ENCODE measurements at places on chromosomes 16 and 17.

- no peak for DNase-seq
Measured at GRCh38 chr16:20072146-20072873, 1.4 kb downstream of the GPR139 start.

DNA sequence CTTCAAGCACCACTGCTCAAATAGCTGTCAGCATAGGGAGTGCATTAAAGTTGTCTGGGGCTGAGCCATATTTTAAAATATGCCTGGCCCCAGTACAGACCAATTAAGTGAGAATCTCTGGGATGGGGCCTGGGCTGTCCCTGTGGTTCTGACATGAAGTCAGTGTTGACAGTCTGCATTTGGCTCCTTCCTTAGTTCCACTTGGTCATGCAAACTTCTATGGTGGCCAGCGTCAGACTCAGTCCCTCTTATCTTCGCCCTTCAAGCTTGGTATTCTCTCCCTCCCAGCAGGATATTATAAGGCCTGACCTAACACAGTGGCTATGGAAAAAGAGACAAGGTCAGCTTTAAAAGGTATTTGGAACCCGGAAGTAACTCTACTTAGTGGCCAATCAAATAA lies 177.2 kb downstream of the PMP22 start:
- no peak for DNase-seq

DNA sequence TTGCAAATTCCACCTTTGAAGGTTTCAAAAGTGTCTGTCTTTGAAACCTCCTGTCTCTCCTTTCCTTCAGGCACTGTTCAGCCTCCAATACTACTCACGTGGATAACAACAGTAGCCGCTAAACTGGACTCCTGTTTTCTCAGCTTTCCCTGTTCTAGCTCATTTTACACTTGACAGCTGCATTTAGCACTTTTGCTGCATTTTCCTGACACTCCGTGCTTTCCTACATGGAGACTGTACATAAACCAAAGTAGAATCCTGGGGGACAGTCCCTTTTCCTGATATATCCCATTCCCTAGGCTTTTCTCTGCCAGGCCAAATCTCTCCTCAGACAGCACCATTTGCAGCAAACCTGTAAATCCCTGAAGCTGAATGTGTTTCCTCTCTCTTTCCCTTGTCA lies 3.6 kb downstream of the CCL5 start:
- no peak for DNase-seq

- peak; percentile 84 for DNase-seq
Measured at GRCh38 chr17:61389670-61390478, 9.8 kb upstream of the TBX2 start.

DNA sequence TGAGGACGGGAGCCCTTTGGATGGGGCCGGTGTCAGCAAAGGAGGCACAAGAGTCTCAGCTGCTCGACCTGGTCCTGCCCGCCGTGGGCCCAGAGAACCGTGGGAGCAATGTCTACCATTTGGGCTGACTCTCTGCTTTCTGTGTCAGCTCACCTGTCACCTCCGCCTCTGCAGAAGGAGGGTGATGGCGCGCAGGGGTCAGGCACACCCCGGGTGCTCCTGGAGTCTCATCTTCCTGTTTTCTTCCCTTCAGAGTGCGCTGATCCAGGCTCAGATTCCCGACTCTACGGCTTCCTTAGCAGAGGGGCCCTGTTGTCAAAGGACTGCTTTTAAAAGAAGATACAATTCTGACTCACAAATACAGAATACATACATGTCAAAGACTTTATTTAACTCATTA lies 167.1 kb downstream of the BANP start:
- DNase-seq = no peak

DNA sequence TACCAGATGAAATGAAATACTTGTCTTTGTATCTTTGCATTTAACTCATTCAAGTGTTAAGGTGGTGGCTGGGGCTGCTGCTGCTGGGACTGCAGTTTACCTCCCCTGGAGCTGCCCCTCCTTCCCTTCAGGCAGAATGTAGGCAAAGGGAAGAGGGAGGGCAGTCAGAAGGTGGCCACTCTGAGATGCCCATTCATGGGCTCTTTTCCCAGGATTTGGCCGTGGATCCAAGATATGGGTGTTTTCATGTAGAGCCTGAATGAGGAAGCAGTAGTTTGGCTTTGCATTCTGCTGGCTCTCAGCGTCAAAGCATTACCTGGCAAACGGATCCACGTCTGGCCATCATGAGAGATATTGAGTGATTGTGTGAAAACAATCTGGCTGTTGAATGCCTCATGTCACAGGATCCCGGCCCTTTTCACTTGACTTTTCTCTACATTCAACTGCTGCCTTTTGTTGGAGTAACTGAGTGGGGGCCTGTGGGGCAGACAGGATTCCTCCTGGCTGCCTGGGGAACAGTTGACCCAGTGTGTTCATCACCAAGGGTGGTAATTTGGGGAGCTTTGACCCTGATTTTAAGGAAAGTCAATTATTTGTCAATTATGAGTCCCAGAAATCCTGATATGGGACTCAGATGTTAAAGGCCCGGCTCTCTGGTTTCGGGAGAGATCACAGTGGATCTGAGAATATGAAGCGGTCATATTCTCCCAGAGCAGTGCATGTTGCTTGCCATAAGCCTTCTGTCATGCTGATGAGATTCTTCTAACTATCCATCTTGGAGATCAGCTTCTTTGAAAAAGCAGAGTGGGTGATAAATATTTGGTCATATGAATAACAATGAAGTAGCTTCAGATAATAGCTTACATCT lies 236.8 kb downstream of the IRX3 start:
- no peak for DNase-seq

GRCh38 chr16:13335879-13336278 lies 434.5 kb downstream of the SHISA9 start:
- no peak for DNase-seq

DNA sequence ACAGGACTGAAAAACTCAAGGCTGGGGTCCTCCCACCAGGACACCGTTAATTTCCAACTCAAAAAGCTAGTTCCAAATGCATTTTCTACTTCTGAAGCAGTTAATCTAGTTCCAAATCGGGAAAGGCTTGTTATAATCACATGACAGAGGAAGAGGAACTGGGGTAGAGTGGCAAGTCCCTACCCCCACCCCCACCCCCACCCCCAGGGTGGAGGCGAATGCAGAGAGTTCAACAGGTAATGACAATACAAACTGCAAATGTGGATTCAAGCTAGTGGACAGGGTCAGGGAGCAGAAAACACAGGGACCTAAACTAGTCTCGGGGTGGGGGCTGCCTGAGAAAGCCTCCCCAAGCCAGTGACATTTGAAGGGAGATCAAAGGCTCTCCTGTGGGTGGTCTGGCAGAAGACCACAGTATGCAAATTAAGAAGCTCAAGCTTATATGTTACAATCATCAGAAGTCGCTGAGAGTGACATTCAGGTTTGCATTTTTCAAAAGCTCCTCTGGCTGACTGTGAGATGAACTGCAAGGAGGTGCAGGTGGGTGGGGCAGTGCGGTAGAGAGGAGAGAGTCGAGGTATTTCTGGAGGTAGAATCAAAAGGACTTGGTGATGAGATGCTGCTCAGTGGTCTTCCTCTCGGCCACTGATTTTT lies 56.4 kb upstream of the SLC25A19 start:
- DNase-seq = no peak

DNA sequence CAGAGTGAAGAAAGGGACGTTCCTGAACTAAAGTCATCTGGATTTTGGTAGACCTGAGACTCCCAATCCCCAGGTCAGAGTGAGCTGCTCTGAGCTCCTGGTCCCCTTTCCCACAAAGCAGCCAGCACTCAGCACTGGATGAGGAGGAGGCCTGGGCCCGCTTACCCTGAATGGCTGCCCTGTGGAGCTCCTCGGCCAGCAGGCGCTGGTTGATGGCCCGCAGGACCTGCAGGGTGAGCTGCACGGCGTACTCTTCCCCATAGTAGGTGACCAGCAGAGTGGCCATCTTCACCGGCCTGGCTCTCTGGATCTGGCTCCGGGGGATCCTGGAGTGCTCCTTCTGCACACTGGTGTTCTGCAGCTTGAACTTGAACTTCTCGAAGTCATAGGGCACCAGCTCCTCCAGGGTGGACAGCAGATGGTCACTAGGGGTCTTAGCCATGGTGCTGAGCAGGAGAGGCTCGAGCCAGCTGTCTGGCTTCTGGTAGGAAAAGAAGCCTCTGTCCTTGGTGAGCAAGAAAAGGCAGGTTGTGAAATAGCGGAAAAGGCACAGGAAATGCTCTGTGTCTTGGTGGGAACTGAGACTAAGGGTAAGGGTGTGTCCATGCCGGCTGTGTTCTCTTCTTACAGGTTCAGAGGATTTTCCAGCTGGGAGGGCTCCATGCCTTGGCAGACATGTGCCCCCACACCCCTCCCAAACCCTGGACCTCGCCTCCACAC lies at the start of gene MEFV:
MEFV (minus strand) TSS at position 488 of the 720 bp plus-strand sequence; CDS start at position 442, 46 bp downstream.
- no peak for DNase-seq

DNA sequence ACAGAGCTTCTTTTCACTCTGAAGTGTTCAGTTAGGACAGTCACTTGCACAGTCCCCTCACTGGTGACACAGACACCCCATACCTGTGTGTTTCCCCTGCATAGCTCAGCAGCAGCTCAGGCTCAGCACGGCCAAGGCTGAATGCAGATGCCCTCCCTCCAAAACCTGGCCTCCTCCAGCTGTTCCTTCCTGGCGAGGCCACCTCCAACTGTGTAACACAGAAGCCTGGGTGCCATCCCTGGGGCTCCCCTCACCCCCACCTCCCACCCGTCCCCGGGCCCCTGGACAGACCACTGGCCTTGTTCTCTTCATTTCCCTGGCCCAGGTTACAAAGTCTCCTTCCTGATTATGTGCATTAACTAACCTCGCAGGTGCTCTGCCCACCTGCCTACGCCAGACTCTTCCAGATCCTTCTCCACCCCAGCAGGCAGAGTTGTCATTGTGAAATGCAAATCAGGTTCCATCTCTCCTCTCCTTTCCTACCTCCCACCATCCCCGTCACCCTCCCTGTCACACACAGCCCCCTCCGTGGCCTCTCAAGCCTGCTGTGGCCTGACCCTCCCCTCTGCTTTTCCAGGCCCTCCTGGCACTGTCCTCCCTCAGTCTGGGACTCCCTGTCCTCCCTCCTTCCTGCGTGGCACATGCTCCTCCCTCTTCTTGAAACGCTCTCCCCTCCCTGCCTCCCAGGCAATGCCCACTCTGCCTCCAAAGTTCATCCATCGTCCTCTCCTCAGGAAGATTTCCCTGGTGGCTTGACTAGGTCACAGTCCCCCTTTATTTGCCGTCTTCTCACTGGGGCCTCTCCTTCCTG lies 26.4 kb downstream of the MLYCD start:
- DNase-seq = no peak

- DNase-seq = no peak
Measured at GRCh38 chr17:77382966-77383612, 242.3 kb downstream of the SEC14L1 start.

GRCh38 chr16:58127033-58127556 lies 2.1 kb downstream of the CFAP20 start:
- no peak for DNase-seq

- no peak for DNase-seq
Measured at GRCh38 chr16:16064874-16065384, 115.5 kb downstream of the ABCC1 start.

DNA sequence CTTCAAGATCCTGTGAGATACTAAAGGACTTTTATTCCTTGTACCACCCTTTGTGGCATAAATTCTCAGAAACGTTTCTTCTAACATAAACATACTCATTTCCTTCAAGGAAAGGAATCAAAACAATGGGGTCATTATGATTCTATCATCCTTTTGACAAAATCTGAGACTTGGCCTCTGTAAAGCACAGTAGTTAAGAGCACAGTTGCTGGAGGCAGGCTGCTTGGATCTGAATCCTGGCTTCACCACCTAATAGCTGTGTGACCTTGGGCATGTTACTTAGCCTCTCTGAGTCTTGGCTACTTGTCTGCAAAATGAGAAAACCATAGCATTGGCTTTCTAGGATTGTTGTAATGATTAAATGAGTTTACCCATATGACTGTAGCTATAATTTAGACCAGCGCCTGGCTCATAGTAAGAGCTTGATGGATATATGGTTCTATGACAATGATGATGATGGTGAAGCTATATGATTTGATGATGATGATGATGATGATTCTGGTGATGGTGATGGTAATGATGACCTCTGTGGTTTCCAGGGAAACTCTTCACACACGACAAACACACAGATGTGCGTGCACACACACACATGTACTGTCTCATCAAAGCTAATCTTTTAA lies 6.1 kb upstream of the KRT31 start:
- no peak for DNase-seq

GRCh38 chr16:14029658-14030057 lies 41.5 kb upstream of the MRTFB start:
- peak; percentile 18 for DNase-seq

DNA sequence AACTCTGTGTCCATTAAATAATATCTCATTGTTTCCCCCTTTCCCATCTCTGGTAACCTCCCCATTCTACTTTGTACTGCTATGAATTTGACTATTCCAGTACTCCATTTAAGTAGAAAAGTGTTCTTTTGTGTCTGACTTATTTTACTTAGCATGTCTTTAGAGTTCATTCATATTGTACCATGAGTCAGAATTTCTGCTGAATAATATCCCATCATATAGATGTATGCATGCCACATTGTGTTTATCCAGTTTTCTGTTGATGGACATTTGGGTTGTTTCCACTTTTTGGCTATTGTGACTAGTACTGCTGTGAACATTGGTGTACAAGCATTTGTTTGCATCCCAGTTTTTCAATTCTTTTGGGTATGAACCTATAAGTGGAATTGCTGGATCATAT lies 6.0 kb downstream of the PPM1D start:
- DNase-seq = no peak

DNA sequence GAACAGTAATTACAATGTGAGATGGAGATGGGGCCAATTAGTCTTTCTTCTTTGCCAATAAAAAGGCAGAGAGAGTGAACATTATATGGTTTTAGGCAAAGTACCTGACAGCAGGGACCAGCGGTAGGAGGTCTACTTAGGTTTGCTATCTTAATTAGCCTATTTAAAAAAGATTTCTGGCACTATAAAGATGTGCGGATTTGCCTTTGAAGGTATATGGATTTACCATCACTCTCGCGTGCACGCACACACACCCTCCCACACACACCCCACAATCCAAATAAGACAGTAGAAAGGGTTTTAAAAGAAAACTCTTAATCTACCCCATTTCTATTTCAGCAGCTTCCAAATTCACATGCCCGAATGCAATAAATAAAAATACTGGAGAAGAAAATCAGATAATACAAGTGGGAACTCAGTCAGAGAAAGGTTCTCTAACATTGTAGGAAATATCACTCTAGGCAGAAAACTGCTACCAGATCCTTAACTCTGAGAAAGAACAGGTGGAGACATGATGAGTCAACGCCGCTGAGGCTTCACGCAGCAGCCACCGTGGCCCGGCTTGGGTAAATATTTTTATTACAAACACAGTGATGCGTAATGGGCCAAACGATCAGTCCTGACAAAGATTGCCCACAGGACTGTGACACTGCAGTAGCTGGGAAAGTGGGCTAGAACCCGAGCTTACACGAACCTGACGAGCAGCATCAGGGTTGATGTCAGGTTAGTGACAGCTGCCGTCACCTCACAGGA lies 66.6 kb upstream of the AXIN2 start:
- DNase-seq = no peak

DNA sequence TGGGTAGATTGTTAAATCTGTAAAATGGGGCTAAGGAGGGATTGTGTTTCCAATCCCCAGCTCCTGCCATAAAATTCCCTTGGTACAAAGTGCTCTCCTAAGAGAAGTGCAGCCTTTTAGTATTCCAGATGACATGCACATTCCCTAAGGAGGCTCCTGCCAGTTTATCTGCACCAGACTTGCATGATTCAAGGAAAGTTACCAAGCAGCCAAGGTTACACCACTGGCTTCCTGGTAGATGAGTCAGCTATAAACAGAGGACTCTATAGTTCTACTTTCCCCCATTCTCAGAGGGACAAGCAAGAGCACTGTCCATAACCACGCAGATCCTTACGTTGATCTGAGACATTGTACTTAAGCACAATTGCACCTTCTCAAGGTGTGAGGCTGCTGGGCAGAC lies 1.9 kb downstream of the CALB2 start:
- DNase-seq = no peak

- no peak for DNase-seq
Measured at GRCh38 chr16:87216148-87216840, 100.9 kb downstream of the C16orf95 start.
